Stimulated activated CD4-positive, alpha-beta T cell treated with anti-CD3 and anti-CD28 coated beads, Interleukin-1b, Interleukin-23, amount 100 ng/mL, for 1 hour (primary cell): ENCODE measurements at places on chromosomes 4 and X.

- no peak for DNase-seq
These were observed 208.4 kb downstream of the RBM46 start for GRCh38 chr4:154989511-154989910.

DNA sequence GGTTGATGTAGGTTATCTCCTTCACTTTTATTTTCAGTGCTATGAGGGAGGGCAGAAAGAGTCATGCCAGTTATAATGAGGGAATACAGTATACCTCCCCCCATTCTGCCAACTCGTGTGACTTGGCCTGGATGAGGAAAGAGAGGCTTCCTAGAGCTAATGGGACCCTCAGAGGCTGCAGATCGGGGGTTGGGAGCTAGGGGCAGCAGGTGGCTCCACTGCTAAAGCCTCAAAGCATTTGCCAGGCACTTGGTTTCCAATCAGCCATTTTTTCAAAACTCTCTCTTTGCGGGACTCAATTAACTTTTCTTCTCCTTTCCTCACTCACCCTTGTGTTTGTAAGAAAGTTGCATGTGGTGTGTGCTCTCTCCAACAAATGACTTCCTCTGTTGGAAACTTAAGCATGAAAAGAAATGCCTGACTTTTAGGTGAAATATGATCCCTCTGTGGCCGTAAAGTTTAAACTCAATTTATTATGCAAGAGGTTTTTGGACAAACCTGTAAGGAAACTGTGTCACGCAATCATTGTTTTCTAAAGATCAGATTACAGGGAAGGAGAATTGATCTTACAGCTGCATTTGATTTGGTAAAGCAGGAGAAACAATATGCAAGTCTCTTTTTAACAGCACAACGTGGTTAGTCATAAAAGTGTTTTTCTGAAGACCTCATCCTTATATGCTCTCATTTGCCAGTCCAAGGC lies 7.0 kb downstream of the SFRP2 start:
- no peak for DNase-seq

- no peak for DNase-seq
These were observed 80.9 kb downstream of the LARP7 start for GRCh38 chr4:112717856-112718255.

GRCh38 chr4:20615486-20616260 lies 84.6 kb upstream of the PACRGL start:
- no peak for DNase-seq

GRCh38 chr4:170656506-170656905 lies 566.8 kb upstream of the AADAT start:
- DNase-seq = no peak

DNA sequence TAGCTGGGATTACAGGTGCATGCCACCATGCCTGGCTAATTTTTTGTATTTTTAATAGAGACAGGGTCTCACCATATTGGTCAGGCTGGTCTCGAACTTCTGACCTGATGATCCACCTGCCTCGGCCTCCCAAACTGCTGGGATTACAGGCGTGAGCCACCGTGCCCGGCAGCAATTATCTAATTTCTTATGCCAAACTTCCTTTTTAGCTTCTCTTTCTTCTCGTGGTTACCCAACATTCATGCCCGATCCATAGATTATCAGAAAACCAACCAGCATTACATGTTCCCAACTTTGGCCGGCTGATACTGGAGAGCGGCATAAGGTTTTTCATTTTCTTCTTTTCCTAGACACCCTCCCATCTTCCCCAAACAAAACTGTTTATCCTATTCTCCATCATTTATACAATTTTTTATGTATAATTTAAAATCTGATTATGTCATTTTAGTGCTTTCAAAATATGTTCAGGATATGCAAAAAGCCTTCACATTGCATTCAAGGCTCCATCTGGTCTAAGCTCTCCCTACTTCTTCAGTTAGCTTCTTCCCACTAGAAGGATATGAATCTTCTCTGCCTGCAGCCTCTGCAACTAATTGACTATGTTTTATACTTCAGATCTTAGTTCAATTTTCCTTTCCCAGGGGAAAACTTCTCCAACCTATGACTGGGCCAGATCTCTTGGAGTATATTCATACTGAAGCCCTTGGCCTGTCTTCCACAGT lies 8.7 kb downstream of the SLC7A11 start:
- no peak for DNase-seq

- no peak for DNase-seq
These were observed 147.3 kb downstream of the TBL1X start for GRCh38 chrX:9612146-9612505.
